ENCODE measurements at places on chromosomes 16 and 17.
A peak's percentile ranks its signal among the peaks of the same experiment; 100 is the strongest.

- peak; percentile 1 for DNase-seq
Observed at GRCh38 chr16:25501530-25502255, 190.1 kb upstream of the HS3ST4 start.

DNA sequence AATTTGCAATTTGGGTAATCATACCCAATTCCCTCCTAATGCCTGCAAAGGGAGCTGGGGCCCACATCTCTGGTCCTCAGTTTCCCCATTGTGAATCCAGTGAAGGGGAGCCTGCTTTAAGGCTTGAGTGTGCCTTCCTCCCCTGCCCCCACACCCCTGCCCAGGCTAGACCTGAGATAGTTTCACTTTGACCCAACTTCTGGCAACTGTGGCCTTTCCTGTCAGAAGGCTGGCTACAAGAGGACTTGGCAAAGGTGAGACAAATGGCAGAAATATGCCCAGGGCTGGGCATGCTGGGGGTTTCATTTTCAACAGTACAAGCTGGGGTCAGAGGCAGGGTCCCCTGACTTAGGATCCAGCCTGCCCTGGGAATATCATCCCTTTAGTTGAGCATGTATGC lies 10.0 kb downstream of the SOCS1 start:
- no peak for DNase-seq

DNA sequence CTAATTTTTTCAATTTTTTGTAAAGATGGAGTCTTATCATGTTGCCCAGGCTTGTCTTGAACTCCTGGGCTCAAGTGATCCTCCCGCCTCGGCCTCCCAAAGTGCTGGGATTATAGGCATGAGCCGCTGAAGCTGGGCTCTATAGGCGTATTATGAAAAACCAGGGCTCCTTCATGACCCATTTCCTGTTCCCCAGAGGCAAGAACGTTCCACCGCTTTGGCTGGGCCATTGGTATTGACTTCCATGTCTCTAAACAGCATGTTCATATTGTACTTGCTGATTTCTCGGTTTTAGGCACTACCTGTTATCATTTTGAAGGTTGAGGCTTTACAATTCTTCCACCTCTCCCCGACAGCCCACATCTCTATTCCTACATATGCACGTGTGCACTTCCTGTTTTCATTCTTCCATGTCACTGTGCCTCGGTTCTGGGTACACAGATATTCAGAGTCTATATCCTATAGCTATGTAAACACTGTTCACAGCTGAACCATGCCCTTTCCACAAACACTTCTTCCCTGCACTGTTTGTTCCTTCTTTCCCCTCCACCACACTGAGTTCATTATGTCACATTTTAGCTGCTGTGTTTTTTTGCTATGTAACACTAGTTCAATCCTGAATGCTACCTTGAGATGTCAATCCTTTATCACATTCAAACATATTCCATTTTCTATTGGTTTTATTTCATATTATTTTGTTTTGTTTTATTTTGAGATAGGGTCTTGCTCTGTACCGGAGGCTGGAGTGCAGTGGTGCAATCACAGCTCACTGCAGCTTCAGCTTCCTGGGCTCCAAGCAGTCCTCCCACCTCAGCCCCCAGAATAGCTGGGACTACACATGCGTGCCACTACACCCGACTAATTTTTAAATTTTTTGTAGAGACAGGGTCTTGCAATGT lies 16.8 kb upstream of the MAPK3 start:
- DNase-seq: no peak

- DNase-seq: no peak
Observed at GRCh38 chr17:64020056-64020766, at the start of gene ICAM2. ICAM2 (minus strand) TSS chr17:64020633; CDS start chr17:64006691, 13,942 bp downstream.

GRCh38 chr17:61461967-61462718 lies 9.9 kb downstream of the TBX4 start:
- no peak for DNase-seq

DNA sequence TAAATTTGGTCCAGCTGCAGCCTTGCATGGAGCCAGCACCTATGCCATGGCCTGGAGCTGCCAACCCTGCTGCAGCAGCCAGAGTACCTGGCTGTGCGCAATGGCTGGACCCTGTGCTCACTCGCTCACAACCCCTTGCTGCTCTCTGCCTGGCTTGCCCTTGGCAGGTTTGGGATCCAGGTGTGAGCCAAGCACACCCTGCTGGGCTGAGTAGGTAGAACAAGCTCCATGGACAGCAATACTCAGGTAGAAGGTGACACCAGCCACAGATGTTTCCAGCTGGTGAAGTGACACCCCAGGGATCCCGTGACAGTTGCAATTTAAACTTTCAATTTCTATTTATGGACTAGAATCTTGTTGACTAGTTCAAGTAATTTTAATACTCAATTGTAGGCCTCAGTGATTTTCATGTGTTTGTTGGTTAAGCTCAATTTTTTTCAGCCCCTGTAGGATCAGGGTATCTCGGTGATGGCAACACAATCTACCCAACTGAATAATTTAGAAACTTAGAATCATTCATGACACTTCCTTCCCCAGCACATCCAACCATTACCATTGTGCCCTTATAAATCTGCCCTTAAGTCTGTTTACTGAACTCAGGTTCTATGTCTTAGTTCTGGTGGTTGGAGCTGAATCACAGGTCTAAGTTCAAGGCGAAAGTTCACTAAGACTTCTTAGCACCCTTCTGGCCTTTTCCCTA lies 480.0 kb downstream of the PMP22 start:
- no peak for DNase-seq

Measured in M059J (cell line).